Activated CD4-positive, alpha-beta T cell treated with anti-CD3 and anti-CD28 coated beads, Interleukin-2, amount 10 ng/mL, durations not matched to agents 7 days and 5 days (primary cell): ENCODE measurements at places on chromosomes 11 and 22.

DNA sequence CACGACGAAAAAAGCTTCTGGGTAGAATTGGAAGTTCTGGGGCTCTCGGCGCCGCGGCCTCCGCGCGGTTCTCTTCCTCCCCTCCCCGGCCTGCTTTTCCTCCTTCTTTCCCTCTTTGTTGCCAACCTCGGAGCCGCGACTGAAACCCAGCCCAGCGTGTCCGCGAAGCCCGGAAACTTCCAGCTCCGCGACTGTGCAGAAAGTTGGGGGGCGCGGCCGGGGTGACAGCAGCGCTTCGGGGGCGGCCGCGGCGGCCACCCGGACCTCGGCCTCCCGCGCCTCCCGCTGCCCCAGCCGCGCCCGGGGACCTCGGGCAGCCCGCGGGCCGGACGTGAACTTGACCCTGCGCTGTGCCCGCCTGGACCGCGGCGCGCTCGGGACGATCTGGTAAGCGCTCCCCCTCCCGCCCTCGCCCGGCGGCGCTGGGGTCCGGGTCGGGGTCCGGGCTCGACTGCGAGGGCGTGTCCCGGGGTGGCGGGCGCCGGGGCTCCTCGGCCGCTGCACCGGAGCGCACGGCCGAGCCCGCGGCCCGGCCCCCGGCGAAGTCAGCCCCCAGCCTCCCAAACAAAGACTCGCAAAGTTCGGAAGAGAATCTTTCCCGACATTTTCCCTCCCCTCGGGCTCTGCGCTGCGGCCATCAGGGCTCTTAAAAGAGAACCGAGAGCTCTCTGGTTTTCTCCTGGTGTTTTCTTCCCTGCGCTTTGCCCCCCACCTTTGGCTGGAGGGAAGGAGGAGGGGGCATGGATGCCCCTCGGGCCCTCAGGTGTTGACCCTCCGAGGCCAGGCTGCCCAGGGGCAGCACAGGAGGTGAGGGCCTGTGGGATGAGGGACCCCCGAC lies 67.9 kb upstream of the WNT7B start:
- DNase-seq = peak; percentile 37

DNA sequence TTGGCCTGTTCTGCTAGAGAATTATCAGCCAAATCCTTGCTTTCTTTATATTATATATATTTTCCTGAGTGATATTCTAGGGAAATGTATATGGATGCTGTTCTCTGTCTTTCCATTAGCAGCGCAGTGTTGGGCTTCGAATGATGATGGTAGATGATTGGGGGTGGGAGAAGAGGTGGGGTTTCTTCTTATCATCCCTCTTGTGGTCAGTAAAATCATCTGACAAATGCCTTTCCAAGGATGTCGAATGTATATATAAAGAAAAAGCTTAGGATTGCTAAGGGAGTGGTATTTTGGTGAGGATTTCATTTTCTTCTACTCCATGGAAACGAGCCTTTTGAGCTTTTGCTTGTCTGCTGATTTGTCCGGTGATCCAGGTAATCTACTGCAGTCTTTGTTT lies 48.9 kb downstream of the ARHGEF12 start:
- no peak for DNase-seq

DNA sequence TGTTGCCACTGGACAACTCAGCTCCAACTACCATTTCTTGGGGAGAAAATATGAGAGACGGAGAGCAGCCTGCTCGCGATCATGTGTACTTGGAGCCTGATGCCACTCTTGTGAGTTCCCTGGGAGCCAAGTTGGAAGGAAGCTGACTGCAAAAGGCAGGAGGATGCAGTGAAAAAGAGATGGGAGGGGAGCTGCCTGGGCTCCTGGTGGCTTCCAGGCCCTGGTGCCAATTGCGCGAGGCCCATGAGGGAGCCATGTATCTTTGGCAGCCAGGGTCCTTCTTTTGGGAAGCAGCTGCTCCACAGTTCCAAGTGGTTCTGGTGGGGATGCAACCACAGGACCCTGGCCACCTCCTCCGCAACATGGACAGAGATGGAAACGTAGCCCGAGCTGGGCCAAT lies 11.1 kb downstream of the C11orf91 start:
- no peak for DNase-seq

- no peak for DNase-seq
Observed at GRCh38 chr22:31579835-31580242, 82.2 kb downstream of the PISD start.
